AG04449 (cell line): ENCODE measurements at places on chromosomes 6 and 20.
A peak's percentile ranks its signal among the peaks of the same experiment; 100 is the strongest.

GRCh38 chr6:128557081-128557480 lies 36.7 kb upstream of the PTPRK start:
- DNase-seq = no peak

GRCh38 chr20:33917831-33918525 lies 75.7 kb upstream of the RALY start:
- no peak for DNase-seq

GRCh38 chr6:93954584-93954983 lies 535.2 kb upstream of the EPHA7 start:
- DNase-seq = no peak

GRCh38 chr6:131635384-131636340 lies 1.4 kb upstream of the ENPP3 start:
- DNase-seq = no peak

GRCh38 chr20:35257175-35257909 lies 20.6 kb downstream of the MMP24OS start:
- no peak for DNase-seq

- no peak for DNase-seq
Observed at GRCh38 chr6:167548451-167548850, 223.6 kb downstream of the TTLL2 start.

DNA sequence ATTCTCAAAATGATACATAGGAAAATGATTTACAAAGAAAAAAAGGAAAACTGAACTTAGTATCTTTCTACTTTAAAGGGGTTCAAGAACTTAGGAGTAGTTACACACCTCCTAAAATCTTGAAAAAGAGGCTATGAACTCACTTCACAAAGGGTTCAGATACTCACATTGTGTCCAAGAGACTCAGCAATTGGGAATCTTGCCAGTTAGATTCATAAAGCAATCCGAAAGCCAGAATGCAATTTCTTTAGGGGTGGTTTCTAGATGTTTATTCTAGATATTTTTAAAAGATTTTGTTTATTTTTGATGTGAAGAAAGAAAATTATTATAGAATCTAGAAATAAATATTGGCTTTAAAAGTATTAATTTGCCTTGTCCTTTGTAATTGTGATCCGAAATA lies 1.7 kb upstream of the MYB start:
- DNase-seq = no peak

DNA sequence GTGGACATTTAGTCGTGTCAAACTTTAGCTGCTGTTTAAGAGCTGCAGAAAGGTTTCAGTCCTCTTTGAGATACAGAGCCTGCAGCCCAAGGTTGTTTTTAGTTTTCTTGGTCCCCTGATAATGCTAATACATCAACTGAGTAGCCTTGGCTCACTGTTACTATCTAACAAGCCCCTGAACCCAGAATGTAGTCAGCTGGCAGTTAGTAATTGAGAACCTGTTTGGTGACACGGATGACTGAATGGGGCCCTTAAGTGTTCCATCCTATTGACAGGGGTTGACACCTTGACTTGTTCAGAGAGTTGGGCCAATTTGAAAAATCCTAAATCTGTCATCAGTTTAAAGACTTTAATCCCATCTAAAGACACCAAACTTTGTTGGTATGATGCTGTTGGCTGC lies 2.8 kb downstream of the RTN4IP1 start:
- DNase-seq = no peak

GRCh38 chr6:36126553-36127458 lies 3.5 kb upstream of the MAPK13 start:
- DNase-seq = no peak

DNA sequence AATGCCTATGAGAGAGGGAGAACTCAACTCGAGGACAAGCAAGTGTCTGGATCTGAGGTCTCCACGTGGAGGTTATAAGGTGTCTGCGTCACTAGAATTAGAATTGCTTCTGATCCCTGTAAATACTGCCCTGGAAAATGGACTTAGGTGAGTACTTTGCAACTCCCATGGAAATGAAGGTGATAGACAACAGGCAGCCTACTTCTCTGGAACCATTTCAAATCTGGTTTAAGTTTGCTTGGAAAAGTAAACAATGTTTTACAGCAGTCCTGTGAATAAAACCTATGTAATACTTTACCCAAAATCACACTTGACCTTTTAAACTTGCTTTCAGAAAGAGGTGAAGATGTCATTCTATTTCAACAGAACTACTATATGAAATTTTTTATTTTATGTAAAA lies 70.1 kb upstream of the TENT5A start:
- DNase-seq = no peak

DNA sequence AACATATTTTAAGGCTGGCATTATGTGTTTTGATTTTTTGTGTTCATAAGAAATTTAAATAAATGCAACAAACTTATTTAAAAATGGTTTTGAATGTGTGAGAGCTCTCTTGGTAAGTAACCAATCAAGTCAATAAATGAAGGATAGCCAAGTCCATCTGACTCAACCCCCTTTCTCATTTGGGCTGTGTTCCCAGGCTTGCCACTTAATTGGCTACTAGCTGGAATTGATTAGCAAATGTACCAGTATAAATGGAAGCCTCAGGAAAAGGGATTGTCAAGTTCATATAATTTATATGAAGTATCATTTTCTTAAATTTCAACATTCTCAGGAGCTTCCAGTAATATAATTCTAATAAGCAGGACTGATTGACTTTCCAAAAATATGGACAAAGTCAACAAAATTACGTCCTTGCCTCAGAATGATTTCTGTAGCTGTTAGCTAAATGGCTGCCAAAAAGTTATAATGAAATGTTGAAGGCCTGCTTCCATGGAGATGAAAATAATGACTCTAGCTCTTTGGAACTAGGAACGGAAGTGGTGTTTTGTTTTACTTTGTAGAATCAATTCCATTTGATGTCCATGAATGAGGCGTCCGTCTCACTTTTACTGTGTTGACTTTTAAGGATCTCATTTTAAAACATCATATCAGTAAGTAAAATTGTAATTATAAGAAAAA lies 614.9 kb downstream of the CDH26 start:
- DNase-seq = no peak

- DNase-seq = peak; percentile 38
Observed at GRCh38 chr6:6277413-6277812, 43.0 kb downstream of the F13A1 start.
